ENCODE measurements at places on chromosomes 3 and 15.

GRCh38 chr3:183281126-183281797 is 28.2 kb downstream of the B3GNT5 start:
- no peak for DNase-seq

DNA sequence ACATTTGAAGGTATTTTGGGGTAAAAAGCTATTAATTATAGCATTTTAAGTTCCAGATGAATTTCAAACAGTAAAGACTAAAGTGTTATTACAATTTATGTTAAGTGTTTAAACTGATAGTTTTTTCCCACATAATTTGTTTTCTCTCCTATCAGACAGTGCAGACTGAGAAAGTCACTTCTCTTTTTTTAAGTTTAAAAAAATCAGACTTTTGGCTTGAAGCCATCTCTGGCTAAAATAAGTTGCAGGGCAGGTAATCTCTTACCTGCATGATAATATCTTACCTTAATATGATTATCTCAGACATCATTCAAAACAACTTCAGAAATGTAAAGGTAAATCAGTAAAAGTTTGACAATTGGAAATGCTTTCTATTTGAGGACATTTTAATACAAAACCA is 21.5 kb upstream of the RAB6B start:
- no peak for DNase-seq

- DNase-seq, result no peak
Measured at GRCh38 chr3:66692042-66692765, 191.4 kb upstream of the LRIG1 start.

DNA sequence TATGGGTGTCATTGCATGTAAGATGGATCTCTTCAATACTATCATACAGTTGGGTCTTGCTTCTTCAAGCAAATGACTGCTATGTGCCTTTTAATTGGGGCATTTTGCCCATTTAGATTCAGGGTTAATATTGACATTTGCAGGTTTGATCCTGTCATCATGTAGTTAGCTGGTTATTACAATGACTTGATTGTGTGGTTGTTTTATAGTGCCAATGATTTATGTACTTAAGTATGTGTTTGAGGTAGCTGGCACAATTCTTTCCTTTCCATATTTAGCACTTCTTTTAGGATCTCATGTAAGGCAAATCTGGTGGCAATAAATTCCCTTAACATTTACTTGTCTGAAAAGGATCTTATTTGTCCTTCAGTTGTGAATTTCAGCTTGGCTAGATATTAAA is 267.5 kb downstream of the VGLL3 start:
- no peak for DNase-seq

DNA sequence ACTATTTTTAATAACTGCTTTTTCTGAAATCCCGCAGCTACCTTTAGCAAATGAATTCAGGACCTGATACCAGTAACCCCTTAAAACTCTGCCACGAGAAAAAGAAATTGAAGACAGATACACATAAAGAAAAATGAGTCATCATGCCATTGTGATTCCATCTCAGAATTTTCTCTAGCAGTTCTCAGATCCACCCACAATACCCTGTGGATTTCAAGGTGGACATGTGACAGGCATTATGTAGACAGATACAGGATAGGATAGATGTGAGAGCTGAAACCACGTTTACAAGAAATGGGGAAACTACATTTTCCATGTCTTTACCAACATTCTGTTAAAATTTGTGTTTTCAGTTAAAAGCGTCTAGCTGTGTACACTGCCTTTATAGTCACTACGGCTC is 291.9 kb upstream of the NR2F2 start:
- DNase-seq, result no peak

GRCh38 chr3:138389144-138389601 is 40.8 kb downstream of the MRAS start:
- no peak for DNase-seq

DNA sequence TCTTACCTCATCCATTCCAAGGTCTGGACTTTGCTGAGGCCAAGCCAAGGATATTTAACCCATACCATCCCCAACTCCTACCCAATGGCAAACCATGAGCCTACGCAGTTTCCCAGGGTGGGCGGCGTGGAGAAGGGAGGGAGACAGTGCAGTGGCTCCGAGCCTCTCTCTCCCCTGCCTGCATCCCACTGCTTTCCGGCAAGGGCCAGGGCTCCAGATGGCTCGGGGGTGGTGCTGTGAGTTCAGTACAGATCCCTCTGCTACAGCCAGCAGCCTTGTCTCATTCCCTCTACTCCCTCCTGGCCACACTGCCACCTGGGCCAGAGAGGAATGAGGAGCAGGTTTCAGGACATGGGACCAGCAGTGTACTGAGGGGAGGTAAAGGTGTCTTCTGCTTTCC is 44.3 kb upstream of the APEH start:
- no peak for DNase-seq

DNA sequence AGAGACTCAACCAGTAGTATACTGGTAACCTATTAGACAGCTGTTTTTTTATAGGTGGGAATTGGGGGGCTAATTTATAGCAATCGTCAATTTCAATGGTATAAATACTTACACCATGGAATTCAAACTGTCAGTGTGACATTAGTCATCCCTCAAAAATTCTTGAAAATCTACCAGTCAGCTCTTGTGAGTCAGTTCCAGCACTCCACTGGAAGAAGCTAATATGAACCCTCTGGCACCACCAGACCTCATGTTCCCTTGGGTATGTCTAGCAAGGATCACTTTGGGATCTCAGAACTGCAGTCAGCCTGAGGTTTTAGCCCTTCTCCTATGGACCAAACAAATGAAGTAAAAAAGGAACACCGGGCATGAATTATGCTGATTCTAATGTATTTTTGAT is 11.8 kb upstream of the UACA start:
- DNase-seq, result no peak
